ENCODE measurements at places on chromosomes 7 and 10.

- DNase-seq, result peak; percentile 0
These were observed 64.9 kb upstream of the FAM204A start for GRCh38 chr10:118407026-118407425.

DNA sequence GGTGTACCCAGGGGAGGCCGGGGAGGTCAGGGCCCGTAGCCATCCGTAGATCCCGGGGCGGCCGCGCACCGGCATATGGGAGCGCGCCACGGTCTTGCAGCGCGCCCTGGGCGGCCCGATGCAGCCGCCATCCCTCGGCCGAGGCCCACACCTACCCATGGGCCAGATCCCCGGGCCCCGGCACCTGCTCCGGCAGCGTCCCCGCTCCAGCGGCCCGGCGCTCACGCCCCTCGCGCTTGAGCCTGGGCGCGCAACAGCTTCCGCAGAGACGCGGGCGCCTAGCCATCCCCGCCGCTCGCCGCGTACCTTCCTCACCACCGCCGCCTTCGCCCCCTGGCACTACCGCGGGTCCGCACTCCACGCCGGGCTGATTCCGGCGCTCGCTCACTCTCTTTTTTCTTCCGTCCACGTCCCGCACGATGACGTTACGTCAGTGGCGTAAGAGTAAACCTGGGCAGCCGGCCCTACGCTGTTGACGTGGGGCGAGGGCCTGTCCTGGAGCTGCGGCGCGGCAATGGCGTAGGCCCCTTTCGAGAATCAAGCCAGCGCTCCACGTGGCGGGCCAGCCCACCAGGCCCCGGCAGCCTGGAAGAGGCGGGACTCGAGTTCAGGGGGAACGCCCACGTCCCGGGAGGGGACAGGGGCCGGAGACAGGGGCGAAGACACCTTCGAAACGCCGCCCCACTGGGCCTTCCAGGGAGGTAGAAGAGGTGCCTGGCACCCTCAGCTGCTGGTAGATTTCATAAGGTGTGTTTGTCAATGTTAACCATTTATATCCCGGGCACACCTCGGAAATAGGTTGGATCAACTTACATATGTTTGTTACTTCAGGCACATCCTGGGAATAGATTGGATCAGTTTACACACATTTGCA is at the start of gene ALDH18A1:
ALDH18A1 (minus strand) TSS at position 421 of the 874 bp plus-strand sequence. CDS start 3,334 bp downstream, outside the sequence.
- peak; percentile 92 for DNase-seq

DNA sequence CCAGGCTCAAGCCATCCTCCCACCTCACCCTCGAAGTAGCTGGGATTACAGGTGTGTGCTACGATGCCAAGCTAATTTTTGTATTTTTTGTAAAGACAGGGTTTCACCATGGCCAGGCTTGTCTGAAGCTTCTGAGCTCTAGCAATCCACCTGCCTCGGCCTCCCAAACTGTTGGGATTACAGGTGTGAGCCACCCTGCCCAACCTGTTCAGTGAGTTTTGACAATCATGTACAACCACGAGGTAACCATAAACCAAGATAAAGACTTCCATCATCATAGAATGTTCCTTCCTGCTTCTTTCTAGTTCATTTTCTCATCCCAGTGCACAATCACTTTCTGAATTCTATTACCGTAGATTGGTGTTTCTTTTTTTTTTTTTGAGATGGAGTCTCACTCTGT is 30.5 kb upstream of the MKRN1 start:
- DNase-seq, result no peak

GRCh38 chr7:47962262-47962661 is 14.0 kb upstream of the PKD1L1 start:
- no peak for DNase-seq

DNA sequence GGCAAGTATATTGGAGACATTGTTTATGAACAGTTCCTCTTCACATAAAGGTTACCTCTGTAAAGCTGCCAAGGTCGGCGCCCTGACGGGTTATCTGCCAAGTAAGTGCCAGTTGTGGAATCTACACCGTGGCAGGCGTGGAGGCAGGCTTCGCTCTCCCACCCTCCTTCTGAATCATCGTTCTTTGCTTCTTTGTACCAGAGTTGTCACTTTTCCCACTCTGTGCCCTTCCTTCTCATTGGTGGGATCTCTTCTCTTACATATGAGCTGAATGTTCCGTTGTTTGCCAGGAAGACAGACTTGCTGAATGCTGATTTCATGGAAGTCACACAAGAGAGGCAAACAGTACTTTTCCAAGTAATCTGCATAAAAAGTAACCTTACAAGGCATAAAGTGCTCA is 40.6 kb upstream of the PTPRZ1 start:
- DNase-seq, result no peak

DNA sequence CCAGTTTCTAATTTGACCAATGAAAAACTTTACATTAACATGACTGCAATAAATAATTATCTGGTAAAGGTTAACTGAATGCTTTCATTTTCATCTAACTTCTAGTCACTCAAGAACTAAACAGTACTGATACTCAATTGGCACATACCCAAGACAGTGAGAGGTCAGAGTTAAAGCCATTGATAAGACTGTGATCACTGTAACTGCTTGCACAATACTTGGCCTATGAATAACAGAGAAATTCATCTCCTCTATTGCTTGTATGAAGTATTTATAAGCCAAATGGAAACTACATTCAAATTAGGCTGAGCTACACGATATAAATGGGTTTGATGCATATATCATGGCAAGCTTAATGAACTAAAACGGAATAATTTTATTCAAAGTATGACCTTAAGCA is 43.0 kb downstream of the HERC4 start:
- DNase-seq, result no peak

DNA sequence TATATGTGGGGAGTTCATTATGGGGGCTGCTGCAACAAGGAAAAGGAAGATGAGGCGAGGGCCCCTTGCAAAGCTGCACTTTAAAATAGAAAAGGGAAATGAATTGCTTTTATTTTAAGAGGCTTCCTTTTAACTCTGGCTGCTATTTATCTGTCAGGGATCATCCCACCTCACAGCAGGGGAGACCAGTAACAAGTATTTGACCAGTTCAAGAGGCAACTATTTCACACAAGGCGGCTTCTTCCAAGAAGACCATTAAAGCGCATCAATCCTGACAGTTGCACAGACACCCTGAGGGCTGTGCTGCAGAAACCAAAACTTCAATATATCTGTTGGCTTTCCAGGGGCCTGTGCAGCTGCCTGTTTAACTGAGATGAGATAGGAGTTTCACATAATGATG is 1009.2 kb downstream of the SORCS3 start:
- DNase-seq, result no peak

GRCh38 chr10:121910673-121911420 is 17.0 kb downstream of the ATE1 start:
- DNase-seq, result peak; percentile 7

- no peak for DNase-seq
These were observed 199.1 kb downstream of the HERPUD2 start for GRCh38 chr7:35495844-35496243.

- DNase-seq, result peak; percentile 23
These were observed 631 bp downstream of the SUPV3L1 start for GRCh38 chr10:69180525-69181204.

DNA sequence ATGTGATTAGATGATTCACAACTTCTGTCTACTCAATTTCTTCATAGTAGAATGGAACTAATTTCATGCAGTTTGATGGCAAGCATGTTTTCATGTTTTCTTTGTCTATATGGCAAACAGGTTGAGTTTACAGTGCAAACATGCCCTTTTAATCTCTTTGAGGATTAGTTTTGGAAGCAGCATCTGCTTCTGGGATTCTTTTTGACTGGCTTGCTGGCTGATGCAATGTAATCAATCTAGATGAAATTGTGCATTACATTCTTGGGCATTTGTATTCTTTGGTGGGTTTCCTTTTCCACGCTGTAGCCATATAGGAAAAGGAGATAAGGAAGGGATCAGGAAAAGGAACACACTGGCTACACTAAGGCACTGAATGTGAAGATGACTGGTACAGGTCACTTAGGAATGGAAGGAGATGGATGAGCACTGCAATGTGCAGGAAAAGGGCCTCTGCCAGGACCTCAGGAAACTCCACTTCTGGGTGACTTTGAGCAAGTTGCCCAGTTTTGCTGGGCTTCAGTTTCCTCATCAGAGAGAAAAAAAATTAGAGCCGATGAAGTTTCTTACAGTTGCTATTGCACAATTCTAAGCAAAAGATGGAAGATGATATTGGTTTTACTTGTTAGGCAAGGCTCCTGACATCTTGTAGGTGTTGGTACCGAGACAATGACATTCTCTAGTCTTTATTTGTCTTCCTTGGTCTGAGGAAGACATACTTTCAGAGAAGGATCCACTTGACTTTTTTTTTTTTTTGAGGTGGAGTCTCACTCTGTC is 269.1 kb downstream of the SUGCT start:
- peak; percentile 38 for DNase-seq

GRCh38 chr10:86203162-86203905 is 163.3 kb downstream of the GRID1 start:
- DNase-seq, result peak; percentile 12

DNA sequence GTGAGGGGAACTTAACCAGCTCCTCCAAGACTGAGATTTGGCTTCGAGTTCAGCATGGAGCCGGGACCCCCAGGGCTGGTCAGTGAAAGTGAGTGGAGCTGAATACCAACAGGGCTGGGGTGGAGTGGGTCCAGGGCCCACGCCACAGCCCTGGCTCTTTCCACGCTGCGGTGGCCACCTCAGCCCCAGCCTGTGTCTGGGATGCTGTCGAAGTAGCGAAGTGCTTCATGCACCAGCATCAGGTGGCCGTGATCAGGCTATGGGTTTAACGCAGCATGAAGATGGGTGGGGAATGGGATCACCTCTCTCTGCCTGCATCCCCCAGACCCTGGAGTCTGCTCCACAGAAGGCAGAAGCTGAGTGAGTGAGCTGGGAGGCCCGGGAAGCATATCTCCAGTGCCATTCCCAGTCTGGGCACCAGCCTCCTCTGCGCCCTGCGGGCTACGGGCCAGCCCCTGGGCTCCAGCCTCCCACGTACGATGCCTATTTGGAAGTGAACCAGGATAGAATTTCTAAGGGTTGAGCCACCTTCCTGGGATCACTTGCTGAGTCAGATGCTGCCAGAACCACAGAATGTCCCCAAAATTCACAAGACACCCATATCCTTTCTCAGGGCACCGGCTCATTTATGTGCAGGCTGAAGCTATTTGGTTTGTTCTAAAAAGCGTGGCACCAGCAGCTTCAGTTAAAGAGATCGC is 131.1 kb upstream of the CHST15 start:
- no peak for DNase-seq

- DNase-seq, result no peak
These were observed 26.6 kb upstream of the AKR1D1 start for GRCh38 chr7:138049505-138050116.

GRCh38 chr10:99396471-99396870 is 34.0 kb downstream of the GOT1 start:
- peak; percentile 56 for DNase-seq

- no peak for DNase-seq
These were observed 67.7 kb downstream of the GNA12 start for GRCh38 chr7:2776401-2776800.

DNA sequence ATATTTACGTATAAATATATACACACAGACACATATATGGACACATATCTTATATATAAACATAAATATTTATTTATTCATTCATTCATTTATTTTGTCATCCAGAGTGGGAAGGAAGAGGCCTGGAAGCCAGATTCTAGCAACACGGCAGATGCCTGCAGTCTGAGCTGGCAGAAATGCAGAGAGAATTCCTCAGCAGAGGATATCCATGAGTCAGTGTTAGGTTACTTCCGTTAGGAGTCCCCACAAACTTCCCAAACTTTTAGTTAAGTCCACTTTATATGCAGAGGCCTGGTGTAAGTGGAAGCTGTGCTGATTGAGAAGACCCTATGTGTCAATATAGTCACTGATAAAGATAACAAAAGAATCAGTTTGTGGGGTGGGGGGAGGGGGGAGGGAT is 89.6 kb downstream of the PPP1R17 start:
- peak; percentile 90 for DNase-seq

- no peak for DNase-seq
These were observed 240.8 kb downstream of the SNX10 start for GRCh38 chr7:26532471-26532870.

DNA sequence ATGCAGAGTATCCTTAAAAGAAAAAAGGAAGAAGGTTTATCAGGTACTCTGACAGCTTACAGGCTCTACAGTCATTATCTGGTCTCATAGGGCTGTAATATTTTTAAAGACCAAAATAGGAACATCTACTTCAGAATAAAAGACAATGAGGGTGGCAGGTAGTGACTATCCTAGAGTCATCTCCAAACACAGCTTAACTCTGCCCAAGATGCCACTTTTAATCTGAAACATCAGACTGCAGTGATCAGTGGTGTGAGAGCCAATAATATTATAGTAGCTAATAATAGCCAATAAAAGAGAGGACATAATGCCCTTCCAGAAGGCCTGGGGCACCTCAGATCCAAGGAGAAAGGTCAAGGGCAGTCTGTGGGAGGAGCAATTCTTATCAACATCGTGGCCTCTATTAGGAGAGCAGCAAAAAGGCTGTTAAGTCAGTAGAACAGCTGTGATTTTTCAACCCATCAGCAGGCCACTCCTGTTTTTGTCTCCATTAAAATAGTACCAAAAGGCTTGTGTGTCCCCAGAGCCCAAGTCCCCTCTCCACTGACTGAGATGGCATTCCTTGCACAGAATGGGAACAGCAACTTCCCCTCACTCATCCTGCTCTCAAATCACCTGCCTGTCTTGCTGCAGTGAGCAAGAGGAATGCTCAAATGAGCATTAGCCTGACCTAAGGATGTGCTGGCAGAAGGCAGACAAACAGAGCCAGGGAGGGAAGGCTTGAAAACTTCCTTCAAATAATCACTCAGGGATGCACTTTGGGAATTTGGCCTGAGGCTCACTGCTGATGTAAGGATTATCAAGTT is 20.7 kb upstream of the SPOCK2 start:
- DNase-seq, result no peak

DNA sequence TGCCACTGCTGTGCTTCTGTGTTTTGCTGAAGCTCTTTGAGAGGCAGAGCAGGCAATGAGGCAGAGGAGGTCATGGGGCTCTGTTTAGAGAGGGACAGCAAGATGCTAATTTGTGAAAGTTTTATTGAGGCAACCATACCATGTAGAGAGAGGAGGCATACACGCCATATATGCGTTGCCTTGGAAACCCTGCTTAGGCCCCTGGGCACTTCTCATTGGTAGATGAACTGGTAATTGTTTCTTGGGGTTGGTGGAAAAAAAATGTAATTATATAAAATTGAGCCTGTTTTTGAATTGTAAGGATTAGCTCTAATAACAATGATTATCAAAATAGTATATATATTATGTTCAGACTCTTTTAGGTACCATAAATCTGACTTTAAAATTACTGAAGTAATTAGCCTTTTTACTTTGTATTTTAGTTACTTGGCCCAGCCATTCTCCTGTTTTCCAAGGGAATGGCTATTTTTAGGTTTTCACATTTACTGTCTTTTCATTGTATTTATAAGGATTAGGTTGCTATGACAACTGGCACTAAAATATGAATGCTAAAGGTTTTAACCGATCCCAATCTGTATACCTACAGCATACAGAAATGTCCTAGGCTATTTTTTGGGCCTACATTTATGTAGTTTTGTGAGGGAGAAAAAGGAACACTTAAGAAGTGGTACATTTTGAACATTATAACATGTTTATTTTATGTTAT is 52.4 kb downstream of the BZW2 start:
- peak; percentile 10 for DNase-seq
